Fibroblast of skin of back (primary cell): ENCODE measurements at places on chromosomes 6 and 20.

DNA sequence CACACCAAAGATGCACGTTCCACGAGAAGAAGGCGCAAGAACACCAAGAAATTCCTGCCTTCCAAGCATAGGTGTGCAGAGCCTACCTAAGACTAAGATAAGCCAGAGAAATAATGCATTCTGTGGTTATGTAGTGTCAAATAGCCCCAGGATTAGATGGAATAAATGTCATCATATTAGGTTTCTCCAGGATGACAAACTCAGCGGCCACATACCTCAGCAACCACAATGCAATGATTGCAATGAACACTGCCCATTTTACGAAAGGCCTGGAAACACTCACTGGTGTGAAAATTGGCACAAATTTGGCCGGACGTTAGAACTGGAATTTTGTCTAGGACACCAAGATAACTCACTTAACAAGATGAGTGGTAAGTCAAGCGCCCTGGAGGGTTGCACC, 129.7 kb downstream of the SLC22A3 start:
- no peak for DNase-seq

DNA sequence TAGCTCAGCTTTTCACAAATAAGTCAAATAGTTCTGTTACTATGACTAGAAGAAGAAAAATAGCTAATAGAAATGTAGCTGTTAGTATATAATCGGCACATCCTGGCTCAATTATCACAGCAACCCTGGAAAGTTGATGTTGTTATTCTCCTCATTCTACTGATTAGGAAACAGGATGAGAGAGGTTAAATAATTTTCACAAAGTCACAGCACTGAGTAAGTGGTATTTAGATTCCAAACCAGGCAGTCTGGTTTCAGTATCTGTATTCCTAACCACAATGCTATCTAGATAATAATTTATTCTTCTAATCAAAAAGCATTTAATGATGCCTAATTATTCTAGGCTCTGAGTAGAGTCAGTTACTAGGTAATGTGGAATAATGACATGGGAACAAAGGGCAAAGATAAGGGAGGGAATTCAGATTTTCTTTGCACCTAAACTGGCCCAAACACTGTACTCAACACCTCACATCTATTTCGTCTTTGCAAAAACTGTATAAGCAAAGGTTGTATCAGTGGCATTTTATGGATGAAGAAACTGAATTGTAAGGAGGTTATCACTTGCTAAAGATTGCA, 51.3 kb downstream of the PDE7B start:
- DNase-seq: no peak

GRCh38 chr6:145332011-145332410, 403.3 kb downstream of the EPM2A start:
- DNase-seq: no peak

GRCh38 chr20:60491051-60491581, 532.9 kb downstream of the CDH26 start:
- DNase-seq: no peak

DNA sequence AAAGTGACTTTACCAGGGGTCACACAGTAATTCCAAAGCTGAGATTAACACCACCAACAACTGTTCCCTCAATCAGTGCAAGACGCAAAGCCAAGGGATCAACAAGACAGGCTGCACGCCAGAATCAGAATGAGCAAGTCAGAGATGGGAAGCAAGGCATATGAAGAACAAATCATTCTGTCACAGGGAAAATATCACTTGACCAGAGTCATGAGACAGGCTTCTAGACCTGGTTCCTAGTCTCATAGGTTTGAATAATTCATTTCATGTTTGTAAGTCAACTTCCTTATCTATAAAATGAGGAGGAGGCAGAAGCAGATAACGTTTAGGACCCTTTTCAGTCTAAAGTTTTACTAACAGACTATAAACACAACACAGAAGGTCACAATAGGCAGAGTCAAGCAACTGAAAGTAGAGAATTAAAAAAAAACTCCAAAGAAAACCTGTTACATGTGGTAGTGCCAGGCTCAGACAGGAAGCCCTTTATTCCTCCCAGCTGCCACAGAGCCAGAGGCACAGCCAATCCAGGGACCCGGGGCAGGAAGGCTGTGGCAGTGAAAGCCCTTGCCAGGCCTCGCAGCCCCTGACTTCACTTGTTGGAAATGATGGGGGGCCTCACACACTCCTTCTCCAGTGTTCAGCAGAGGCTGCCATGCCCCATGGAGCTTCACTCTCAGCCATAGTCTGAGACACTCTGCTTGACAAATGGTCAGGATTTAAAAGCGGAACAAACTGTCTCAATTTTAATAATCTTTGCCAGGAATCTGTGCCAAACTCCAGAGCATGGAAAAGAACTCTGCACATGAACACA, 29.2 kb upstream of the DST start:
- DNase-seq: no peak

DNA sequence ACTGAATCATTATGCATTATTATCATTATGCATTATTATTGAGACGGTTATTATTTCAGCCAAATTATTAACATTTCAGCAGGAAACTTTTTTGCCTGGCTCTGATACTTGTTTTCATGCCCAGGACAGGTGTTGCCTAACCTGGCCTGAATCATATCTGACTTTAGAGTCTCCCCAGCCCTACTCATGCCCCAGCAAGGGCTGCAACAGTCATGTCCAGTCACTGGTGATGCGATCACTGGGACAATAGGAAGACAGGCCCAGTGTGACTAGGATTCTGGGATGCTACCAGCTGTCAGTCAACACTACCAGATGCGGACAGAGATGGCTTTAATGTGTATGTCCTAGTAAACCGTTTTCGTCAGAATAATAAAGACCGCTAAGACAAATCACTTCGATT, 285.0 kb downstream of the KHDC1L start:
- no peak for DNase-seq

GRCh38 chr20:57834306-57835073, 124.7 kb upstream of the PMEPA1 start:
- DNase-seq: no peak

DNA sequence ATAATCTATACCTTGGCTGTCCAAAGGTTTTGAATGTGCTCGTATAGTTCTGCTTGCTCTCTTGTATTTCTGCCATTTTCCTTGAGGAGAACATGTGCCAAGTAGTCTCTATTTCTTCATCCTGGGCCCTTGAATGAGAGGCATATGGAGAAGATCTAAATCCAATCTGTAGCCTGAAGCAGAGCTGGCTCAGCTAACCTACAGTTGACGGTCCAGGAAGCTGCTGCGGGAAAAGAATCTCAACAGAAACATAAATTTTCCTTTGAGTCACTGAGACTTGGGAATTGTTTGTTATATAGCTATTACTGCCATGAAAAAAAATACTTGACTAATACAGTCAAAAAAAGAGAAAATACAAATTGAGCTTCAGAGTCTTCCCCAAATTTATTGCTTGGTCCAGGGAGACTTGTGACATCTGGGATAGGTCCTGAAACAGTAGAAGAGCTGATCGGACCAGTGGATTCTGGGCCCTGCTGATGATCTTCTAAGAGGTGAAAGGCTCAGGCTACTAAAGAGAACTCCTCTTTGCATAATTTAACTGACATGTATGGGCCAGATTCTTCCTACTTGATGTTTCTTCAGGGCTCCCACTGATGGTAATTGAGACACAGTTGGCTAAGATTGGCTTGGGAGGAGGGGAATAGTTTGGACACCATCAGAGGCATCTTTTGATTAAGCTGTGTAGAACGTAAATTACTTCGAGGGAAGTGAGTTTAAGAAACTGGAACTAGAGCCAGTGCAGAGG, 29.9 kb upstream of the PLCB4 start:
- DNase-seq: peak; percentile 65

- DNase-seq: no peak
Observed at GRCh38 chr20:4632876-4633275, 88.8 kb upstream of the PRND start.

DNA sequence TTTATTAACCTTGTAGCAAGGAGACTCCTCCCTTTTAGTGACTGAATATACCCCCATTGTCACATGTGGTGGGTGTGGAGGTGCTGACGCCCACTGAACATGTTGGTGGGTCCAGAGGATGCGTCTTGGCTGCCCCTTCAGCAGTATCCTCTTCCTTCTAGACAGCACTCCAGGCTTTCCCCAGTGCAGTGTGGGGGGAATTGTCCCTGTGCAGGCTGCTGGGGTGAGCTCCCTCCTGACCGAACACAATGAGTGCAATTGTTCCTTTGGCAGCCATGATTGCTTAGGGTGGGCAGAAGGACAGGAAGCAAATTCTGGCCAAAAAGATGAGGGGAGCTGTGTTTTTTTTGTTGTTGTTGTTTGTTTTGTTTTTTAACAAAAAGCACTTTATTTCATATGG, 209.3 kb upstream of the PDE10A start:
- no peak for DNase-seq

- DNase-seq: no peak
Observed at GRCh38 chr6:157099912-157100593, 223.3 kb downstream of the TMEM242 start.

DNA sequence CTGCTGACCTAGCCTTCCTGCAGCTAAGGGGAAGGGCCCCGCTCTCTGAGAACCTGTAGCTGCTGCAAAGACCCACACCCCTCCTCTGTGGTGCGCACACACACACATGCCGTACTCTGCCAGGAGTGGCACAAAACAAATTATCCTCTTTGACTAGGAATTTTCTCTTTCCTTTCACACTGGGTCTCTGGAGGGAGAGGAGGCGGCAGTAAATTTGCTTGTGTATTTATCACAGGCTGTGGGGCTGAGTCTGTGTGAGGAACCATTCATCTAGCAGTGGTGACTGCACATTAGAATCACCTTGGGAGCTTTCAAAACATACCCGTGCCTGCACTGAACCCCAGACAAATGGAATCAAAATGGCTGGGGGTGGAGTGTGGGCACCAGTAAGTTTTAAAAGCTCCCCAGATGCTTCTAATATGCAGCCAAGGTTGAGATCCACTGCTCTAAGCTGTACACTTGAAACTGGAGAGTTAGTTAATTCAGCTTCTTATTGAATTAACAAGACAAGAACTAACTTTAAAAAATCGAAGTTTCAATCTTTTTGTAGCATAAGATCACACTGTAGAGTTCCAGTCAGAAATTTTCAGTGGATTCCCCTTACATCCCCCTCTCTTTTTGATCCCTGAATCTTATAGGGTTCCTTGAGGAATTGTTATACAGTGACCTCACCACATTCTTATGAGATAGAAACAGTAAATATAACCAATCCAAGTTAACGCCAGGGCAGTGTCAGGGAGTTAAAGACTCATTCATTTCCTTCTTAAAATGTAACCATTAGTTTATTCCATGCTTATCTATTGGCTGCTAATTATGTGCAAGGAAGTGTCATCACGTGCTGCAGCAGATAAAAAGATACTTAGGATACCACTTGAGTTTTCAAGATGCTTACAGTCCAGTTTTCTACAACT, 29.8 kb upstream of the GMDS start:
- DNase-seq: peak; percentile 61

GRCh38 chr6:77290798-77291197, 172.5 kb downstream of the HTR1B start:
- no peak for DNase-seq

GRCh38 chr6:160417146-160417545, 69.0 kb downstream of the SLC22A3 start:
- no peak for DNase-seq

DNA sequence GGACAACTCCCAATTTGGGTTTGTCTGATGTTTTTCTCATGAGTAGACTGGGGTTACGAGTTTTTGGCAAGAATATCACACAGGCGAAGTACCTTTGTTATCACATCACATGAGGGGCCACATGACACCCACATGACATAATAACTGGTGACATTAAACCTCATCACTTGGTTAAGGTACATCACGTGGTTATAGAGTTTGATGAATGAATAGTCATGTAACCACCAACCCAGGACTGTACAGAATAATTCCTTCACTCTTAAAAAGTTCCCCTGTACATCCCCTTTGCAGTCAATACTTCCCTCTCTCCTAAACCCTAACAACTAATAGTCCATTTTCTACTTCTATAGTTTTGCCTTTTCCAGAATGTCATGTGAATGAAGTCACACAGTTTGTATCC, 83.4 kb downstream of the REV3L start:
- DNase-seq: no peak

- no peak for DNase-seq
Observed at GRCh38 chr6:145904868-145905267, 59.3 kb downstream of the SHPRH start.
